ENCODE measurements at places on chromosomes 5 and 9. TPM values are rescaled to one million over a fixed set of nuclear protein-coding genes. Genes with fewer than 3 reads are reported as not detected.

The SLC35D2 gene
- total RNA-seq = 22.0 TPM

GRCh38 chr9:124928116-124928515 lies 12.8 kb downstream of the GOLGA1 start:
- H3K4me3 ChIP-seq = no peak overlapping the region
- DNase-seq = no peak
- no peaks in the 10 kb centered on the region for H3K4me1 ChIP-seq
- H3K36me3 ChIP-seq = peaks cover 24% of the 10 kb centered on the region

The ESM1 gene
- total RNA-seq = 0.23 TPM

DNA sequence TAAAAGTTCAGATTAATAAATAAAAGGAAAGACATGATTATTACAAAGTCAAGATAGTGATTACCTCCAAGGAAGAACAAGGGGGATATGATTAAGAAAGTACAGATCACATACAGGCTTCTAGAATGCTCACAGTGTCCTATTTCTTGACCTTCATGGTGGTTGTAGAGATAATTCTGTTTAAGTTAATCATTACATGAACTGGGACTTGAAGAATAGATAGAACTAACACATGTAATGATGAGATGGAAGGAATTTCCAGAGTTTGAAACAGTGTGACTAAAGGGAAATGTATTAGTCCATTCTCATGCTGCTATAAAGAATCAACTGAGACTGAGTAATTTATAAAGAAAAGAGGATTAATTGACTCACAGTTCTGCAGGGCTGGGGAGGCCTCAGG lies 72.7 kb downstream of the LURAP1L start:
- peaks cover 37% of the 10 kb centered on the region for H3K4me1 ChIP-seq
- H3K36me3 ChIP-seq = peaks cover 2% of the 10 kb centered on the region
- H3K27ac ChIP-seq = peak overlapping the region; percentile 25
- H3K4me3 ChIP-seq = no peak overlapping the region

DNA sequence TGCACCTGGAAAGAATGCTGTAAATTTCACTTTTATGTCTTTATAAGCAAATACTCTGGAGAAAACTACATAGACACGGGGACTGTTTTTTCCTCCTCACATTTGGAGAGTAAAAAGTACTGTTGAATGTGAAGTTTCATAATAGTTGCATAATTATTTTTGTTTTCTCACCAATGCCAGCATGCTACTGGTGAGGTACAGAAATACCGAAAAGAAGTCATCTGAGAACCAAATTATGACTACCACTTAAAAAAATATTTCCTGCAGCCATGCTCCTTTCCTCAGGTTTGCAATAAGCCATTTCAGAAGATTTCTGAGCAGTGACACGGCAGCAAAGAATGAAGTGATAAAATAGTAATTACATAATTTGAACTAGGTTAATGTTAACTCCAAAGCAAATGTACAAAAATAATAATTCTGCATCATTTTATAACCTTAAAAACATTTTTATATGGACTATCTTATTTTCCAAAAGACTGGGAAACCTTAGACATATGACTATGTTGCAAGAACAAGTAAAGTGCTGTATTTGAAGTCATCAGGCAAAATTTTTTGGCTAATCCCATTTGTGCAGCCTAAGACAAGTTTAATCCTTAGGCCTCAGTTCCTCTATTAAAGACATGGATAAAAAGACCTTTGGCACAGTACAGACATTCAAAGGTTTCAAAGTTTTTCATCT lies 144.7 kb downstream of the PCSK1 start:
- H3K27me3 ChIP-seq = no peaks in the 10 kb centered on the region
- H3K36me3 ChIP-seq = no peaks in the 10 kb centered on the region
- no peak for DNase-seq
- H3K4me3 ChIP-seq = no peak overlapping the region
- H3K4me1 ChIP-seq = peaks cover 7% of the 10 kb centered on the region

- no peak for DNase-seq
- no peaks in the 10 kb centered on the region for H3K27me3 ChIP-seq
- H3K27ac ChIP-seq = no peak overlapping the region
- H3K4me3 ChIP-seq = no peak overlapping the region
- peaks cover 6% of the 10 kb centered on the region for H3K4me1 ChIP-seq
Observed at GRCh38 chr5:119795768-119796167, 166.4 kb downstream of the FAM170A start.

The NANS gene
- total RNA-seq = 36.9 TPM

DNA sequence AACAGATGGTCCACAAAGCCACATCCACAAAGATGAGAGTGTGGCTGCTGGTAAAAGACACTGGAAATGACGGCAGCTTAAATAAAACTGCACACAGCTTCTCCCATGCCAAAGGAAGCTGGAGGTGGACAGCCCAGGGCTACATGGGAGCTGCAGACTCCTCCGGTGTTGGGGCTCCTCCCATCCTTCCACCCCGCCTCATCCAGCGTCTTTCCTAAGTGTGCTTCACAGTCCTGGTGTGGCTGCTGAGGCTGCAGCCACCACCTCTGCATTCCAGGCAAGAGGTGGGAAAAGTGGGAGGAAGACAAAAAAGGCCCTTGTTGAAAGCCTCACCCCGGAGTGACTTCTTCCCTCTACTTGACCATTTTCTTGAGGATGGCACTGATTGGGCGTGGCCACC lies 37.0 kb upstream of the IRX4 start:
- no peak overlapping the region for H3K4me3 ChIP-seq
- no peak overlapping the region for H3K27ac ChIP-seq
- H3K27me3 ChIP-seq = peaks cover 45% of the 10 kb centered on the region
- no peaks in the 10 kb centered on the region for H3K36me3 ChIP-seq
- peak; percentile 21 for DNase-seq

DNA sequence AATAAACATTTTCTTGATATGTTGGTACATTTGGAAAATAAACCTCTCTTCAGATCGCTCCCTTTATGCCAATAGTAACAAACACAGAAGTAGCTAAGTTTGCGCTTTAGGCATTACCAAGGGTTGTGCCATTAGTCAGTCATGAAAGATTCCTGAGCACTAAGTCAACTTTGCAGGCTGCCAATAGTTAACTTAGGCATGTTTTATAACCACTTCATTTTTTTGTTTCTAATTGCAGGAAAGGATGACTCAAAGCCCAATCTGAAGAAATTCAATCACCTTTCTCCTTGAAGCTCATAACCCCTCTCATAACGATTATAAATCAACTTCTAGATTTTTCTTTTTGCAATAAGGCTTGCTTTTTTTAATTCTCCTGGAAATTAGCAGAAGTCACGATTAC lies 517.0 kb downstream of the AGTPBP1 start:
- H3K27me3 ChIP-seq = no peaks in the 10 kb centered on the region
- no peak for DNase-seq
- no peak overlapping the region for H3K4me3 ChIP-seq
- no peak overlapping the region for H3K27ac ChIP-seq
- H3K4me1 ChIP-seq = peaks cover 5% of the 10 kb centered on the region

DNA sequence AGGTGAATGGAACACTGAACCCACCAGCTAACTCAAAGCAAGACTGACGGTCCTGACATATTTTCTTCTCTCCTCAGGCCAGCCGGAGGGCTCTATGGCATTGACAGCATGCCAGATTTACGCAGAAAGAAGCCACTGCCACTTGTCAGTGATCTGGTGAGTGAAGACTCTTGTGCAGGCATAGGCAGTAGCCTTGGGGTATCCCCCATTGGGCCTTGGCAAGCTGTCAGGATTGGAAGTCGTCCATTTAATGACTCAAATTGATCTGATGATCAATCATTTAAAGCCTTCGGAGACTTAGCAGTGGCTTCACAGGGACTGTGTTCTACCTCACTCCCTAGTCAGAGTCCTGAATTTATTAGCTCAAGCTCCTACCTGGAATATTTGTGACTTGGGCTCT lies 119.7 kb upstream of the RUSC2 start:
- no peaks in the 10 kb centered on the region for H3K4me1 ChIP-seq
- H3K4me3 ChIP-seq = no peak overlapping the region
- H3K36me3 ChIP-seq = peaks cover 6% of the 10 kb centered on the region
- H3K27ac ChIP-seq = no peak overlapping the region

GRCh38 chr5:116265471-116265870 lies 180.6 kb downstream of the COMMD10 start:
- no peak for DNase-seq
- no peak overlapping the region for H3K4me3 ChIP-seq
- H3K27me3 ChIP-seq = no peaks in the 10 kb centered on the region
- peaks cover 13% of the 10 kb centered on the region for H3K36me3 ChIP-seq
- H3K4me1 ChIP-seq = peaks cover 15% of the 10 kb centered on the region
- H3K27ac ChIP-seq = no peak overlapping the region

- peaks cover 19% of the 10 kb centered on the region for H3K36me3 ChIP-seq
- no peaks in the 10 kb centered on the region for H3K4me1 ChIP-seq
- H3K27me3 ChIP-seq = no peaks in the 10 kb centered on the region
- no peak overlapping the region for H3K4me3 ChIP-seq
- no peak for DNase-seq
- no peak overlapping the region for H3K27ac ChIP-seq
Observed at GRCh38 chr5:95583992-95584391, 29.1 kb downstream of the ARSK start.

GRCh38 chr9:110199643-110200042 lies 8.3 kb downstream of the C9orf152 start:
- H3K4me1 ChIP-seq = no peaks in the 10 kb centered on the region
- H3K27ac ChIP-seq = no peak overlapping the region
- no peak overlapping the region for H3K4me3 ChIP-seq
- DNase-seq = no peak
- H3K36me3 ChIP-seq = no peaks in the 10 kb centered on the region
- peaks cover 3% of the 10 kb centered on the region for H3K27me3 ChIP-seq

DNA sequence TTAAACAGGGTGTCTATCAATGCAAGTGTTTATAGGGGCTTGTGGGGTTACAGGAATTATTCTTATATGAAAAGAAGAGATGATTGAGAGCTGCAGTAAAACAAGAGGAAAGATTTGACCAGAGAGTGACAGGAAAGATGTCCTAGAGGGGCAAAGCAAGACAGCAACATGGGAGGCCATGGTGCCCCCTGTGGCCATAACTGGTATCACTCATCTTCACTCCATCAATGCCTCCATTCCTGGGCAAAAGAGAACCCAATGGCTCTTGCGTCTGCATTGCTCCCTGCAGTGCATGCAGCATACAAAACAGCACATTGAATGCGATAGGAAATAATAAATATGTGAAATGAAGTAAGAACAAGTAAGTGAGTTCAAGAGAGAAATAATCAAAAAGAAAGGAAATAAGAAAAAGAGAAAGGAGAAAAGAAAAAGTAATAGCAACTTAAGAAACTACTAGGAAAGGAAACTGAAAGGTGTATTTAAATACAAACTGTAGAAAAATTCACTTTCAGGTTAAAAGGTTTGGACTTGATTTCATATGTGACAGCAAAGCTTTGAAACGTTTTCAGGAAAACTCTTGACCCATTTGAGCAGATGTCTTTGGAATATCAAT lies 206.6 kb downstream of the SEMA5A start:
- no peaks in the 10 kb centered on the region for H3K27me3 ChIP-seq
- DNase-seq = no peak
- H3K36me3 ChIP-seq = no peaks in the 10 kb centered on the region
- no peak overlapping the region for H3K4me3 ChIP-seq

The GABRA1 gene
- total RNA-seq = not detected

DNA sequence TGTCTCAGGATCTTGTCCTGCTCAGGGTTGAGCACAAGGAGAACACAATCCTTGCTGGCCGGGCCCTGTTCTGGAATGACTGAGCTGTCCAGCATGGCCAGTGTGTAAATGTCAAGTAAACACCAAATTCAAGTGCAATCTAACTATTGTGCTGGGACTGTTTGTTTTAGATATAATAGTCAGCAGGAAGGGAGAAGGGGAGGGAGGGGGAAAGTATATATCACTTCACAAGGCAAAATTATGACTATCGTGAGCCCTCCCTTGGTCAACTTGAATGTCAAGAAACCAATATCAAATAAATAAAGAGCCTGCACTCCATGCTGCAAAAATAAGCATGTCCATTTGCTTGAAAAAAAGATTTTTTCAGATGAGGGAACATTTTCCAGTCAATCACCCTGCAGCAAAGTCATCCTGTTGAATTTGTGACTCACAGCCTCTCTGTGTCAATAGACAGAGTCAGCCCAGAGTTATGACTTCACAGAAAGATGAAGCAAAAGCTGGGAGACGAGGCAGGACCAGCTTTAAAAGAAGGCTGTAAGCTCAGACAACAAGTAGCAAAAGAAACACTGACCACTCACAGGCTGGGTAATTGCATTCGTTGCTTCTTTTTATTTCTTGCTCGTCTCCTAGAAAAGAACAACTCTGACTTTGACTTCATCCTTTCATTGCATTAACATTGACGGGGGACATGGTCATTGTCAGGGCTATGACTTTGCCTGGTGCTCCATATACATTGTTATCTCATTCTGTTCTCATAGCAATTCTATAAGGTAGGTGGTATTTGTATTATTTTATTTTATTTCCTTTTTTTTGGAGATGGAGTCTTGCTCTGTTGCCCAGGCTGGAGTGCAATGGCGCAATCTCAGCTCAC lies 15.3 kb upstream of the KLF4 start:
- no peak for DNase-seq
- H3K27me3 ChIP-seq = peaks cover under 1% of the 10 kb centered on the region
- no peak overlapping the region for H3K27ac ChIP-seq
- no peak overlapping the region for H3K4me3 ChIP-seq
- H3K36me3 ChIP-seq = no peaks in the 10 kb centered on the region

- H3K27ac ChIP-seq = no peak overlapping the region
- no peaks in the 10 kb centered on the region for H3K36me3 ChIP-seq
- peak; percentile 72 for DNase-seq
- no peak overlapping the region for H3K4me3 ChIP-seq
- H3K27me3 ChIP-seq = no peaks in the 10 kb centered on the region
Observed at GRCh38 chr5:178839319-178839704, 20.4 kb upstream of the ZNF354B start.

- peak overlapping the region; percentile 48 for H3K27ac ChIP-seq
- no peak for DNase-seq
- H3K4me1 ChIP-seq = peaks cover 22% of the 10 kb centered on the region
- no peaks in the 10 kb centered on the region for H3K36me3 ChIP-seq
- H3K27me3 ChIP-seq = no peaks in the 10 kb centered on the region
- no peak overlapping the region for H3K4me3 ChIP-seq
Observed at GRCh38 chr9:114856215-114856941, 50.5 kb upstream of the TNFSF15 start.

The GLRA1 gene
- total RNA-seq = not detected

The SH3PXD2B gene
- 68.9 TPM for total RNA-seq

GRCh38 chr9:131982671-131983239 lies 96.9 kb downstream of the MED27 start:
- DNase-seq = no peak
- H3K27me3 ChIP-seq = no peaks in the 10 kb centered on the region
- H3K4me3 ChIP-seq = no peak overlapping the region
- no peak overlapping the region for H3K27ac ChIP-seq
- peaks cover 4% of the 10 kb centered on the region for H3K36me3 ChIP-seq

DNA sequence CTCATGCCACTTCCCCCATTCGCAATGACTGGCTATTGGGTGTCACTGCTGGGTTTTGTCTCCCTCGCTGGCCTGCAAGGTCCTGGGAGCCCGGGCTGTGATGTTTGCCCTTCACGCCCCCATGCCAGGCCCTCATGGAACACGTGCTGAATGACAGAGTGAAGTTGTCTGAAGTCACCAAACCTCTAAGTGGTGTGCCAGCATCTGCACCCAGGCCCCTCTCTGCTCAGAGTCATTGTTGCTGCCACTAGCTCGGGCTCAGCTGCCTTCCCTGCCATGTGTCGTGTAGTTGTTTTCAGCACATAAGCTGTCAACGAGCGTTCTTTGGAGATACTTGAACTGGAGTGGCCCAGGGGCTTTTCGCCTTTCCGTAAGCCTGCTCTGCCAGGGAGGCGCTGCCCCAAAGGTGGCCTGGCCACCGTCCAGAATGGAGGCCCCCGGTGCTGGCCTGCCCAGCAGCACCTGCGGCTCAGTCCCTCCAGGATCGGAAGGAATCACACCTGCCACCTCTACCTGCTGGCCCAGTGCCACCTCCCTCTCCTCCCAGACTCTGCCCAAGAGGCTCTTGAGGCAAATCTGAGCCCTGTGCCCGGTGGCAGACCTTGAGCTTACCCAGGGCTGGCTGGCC lies 250.1 kb downstream of the PBX3 start:
- peak; percentile 15 for DNase-seq
- H3K36me3 ChIP-seq = no peaks in the 10 kb centered on the region
- H3K4me1 ChIP-seq = no peaks in the 10 kb centered on the region
- H3K27me3 ChIP-seq = peaks cover 8% of the 10 kb centered on the region
- H3K4me3 ChIP-seq = no peak overlapping the region

Data from mesothelial cell of epicardium (in vitro differentiated cells).